ENCODE measurements at places on chromosomes 11 and 22.
A peak's percentile ranks its signal among the peaks of the same experiment; 100 is the strongest.

GRCh38 chr22:24200619-24201212 is 19.4 kb downstream of the SUSD2 start:
- no peak for DNase-seq

DNA sequence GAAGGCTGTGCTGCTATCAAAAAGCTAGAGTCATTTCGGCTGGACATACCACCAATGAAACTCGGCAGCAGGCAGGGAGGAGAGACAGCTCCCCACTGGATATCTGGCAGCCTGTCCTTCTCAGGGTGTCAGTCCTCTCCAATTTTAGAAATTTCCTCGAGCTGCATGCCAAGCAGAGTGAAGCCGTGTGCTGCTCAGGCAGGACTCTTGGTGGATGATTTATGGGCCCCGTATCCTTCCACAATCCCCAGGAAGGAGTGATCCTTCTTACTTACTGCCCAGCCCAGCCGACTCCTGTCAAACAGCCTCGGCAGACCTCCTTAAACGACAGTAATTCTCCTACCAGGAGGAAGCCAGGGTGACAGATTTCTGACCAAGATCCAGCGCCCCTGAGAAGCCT is 410.4 kb downstream of the TENM4 start:
- no peak for DNase-seq

- no peak for DNase-seq
Observed at GRCh38 chr11:34451053-34451452, 12.3 kb downstream of the CAT start.

- no peak for DNase-seq
Observed at GRCh38 chr22:39699631-39700360, 129.2 kb downstream of the CACNA1I start.

DNA sequence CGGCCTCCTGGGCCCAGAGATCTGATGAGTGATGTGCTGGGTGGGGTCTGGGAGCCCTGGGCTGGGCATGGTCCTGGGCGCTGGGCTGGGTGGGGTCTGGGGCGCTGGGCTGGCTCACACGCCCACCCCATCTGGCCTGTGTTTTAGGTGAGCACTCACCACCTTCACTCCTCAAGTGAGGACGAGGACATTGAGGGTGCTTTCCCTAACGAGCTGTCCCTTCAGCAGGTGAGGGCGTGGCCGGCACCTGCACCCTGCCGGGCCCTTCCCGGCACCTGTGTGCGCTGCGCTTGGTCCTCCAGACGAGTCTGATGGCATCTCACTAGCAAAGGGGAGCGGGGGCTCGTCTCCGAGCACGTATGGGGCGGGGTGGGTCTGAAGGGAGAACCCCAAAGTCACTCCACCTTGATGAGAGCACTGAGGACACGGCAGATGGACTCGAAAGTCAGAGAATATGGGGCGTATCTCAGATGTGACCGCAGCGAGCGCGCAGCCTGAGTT is 37.9 kb downstream of the SBF1 start:
- no peak for DNase-seq

- peak; percentile 95 for DNase-seq
Observed at GRCh38 chr22:50030297-50031188, 18.0 kb upstream of the IL17REL start.

DNA sequence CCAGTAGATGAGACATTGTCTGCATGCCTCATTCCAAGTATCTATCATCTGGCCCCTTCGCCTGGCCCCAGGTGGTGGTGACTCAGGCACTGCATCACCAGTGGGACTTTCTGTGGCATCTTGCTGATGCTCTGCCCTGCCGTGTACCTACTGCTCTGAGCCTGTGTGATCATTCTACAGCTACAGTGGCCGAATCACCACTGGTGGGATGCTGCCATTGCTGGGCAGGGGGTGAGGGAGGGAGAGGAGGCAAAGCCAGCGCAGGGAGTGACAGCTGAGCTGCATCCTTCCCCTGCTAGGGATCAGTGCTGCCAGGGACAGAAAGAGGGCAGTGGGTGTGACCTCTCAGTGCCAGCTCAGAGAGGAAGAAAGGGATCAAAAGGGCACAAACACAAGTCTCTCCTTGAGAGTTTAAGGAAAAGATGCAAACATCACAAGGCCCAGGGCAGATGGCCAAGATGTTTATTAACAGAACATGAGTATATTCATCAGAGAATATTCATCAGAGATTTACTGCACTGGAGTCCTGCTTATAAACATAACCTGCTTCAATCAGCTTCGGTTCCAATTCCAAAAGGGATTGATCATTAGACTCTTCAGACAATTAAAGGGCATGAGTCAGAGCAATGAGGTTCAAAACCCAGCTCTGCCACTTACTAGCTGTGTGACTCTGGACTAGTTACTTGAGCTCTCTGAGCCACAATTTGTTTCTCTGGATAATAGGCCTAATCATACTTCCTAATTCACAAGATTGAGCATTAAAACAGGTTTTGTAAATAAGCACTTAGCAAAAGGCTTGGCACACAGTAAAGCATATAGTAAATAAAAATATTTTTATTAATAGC is 109.8 kb downstream of the NAT10 start:
- peak; percentile 92 for DNase-seq
